ENCODE measurements at places on chromosomes 13 and 19. TPM values are rescaled to one million over a fixed set of nuclear protein-coding genes. Genes with fewer than 3 reads are reported as not detected.

PCSK4 gene
- total RNA-seq = 0.19 TPM

UHRF1 gene
- total RNA-seq = 3.1 TPM

HMGB1 gene
- total RNA-seq = 170 TPM

CLIP3 gene
- total RNA-seq = 34.3 TPM

VWA8 gene
- 7.9 TPM for total RNA-seq

Measured in cardiac ventricle fibroblast (primary cell).